ENCODE measurements at places on chromosomes 5 and 9.
A peak's percentile ranks its signal among the peaks of the same experiment; 100 is the strongest.

GRCh38 chr5:51047369-51047768, 335.9 kb upstream of the ISL1 start:
- no peak for DNase-seq

- peak; percentile 37 for DNase-seq
Observed at GRCh38 chr9:121474231-121474947, 25.3 kb downstream of the GGTA1 start.

DNA sequence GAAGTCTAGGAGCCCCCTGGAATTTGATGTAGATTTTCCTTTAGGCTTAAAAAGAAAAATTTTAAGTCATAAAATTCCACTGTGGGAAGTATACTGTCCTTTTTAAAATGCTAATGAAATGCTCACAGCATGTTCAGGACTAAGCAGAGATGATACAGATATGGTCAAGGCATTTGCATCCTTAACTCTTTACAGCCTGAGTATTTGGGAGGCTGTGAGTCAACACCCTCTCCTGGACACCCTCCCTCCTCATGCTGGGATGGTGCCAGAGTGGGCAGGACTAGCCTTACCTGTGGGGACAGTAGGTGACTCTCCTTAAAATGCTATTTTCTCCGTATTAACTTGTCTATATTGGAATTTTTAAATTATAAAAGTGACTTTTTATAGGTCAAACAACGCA, 197.4 kb upstream of the ELL2 start:
- no peak for DNase-seq

DNA sequence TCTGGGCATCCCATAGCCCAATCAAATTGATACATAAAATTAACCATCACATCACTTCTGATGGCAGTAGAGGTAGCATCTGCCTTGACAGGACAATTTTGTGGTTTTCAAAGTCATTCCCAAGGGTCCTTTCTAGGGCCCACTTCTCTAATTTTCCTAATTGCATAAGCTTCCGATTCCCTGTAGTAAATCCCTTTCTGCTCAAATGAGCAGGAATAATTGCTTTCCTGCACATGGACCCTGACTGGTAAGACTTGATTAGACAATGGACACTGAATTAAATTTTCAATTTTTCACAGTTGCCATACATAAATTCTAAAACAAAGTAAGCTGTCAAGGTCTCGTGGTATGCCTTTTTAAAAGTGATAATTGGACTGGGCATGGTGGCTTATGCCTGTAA, 22.0 kb upstream of the IL17B start:
- DNase-seq: no peak

DNA sequence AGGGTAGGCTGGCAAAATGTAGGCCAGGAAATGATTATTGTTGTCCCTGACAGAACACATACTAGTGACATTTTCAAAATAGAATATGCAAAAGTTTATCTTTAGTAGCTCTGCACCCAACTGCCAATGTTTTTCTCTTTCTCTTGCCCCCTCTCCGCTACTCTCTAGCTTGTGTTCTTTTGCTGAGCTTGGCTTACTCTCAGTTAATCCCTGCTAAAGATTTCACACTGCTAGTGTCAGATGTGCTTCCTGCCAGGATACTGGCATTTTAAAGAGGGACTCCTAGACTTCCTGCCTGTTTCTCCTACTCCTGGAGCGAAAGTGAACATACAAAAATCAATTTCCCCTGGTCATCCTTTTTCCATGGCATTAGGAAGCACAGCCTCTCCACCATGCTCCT, 260.5 kb downstream of the ARRDC3 start:
- no peak for DNase-seq

DNA sequence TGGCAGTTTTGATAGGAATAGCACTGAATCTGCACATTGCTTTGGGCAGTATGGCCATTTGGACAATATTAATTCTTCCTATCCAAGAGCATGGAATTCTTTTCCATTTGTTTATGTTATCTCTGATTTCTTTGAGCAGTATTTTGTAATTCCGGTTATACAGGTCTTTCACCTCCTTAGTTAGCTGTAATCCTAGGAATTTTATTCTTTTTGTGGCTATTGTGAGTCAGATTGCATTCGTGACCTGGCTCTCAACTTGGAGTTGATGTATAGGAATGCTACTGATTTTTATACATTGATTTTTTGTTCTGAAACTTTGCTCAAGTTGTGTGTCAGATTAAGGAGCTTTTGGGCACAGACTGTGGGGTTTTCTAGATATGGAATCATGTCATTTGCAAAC, 24.0 kb downstream of the TMEM161B start:
- DNase-seq: no peak

- DNase-seq: no peak
Observed at GRCh38 chr5:156942064-156942463, 21.0 kb downstream of the TIMD4 start.

DNA sequence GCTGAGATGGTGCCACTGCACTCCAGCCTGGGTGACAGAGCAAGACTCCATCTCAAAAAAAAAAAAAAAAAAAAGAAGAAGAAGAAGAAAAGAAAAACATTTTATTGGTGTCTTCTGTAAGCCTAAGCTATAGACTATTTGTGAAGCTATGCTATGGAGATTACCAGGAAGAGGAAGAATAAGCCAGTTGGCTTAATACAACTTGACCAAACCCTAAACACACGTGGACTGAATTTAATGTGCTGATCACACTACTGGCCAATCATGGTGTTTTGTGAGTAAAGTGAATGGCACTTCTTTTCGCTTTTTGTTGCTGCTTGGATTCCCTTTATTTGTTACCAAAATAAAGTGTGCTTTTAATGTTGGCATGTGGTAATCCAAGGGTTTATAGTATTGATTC, 49.9 kb downstream of the GGTA1 start:
- no peak for DNase-seq

DNA sequence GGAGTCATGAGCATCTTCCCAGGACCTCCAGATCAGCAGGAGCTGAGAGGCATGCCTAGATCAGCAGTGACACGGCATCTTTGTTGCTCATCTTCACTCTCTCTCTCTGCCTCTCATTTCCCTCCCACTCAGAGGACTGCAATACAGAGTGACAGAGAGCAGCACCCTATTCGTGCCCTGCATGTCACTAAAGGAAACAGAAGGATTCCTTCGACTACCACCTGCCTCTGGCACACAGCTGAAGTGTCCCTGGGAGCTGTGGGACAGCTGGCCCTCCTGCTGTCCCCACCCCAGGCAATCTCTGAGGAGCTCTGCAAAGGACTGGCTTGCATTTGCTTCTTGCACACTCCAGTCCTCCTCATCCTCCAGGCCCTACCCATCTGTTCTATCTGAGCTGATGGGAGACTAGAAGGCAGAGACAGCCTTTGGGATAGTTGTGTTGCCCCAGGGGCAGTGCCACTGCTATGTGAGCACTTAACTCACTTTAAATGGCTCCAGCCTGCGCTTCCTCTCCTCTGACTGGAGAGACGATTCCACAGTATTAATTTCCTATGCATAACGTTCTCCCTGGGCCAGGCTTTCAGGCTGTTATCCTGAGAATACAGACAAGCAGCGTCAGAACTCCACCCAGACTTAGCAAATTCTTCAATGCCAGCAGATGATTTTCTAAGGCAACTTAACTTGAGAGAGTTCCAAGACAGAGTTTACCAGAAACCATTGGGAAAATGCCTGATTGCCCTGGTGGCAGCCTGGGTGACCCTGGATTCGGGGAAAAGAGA, 167.6 kb upstream of the MAP1B start:
- no peak for DNase-seq

DNA sequence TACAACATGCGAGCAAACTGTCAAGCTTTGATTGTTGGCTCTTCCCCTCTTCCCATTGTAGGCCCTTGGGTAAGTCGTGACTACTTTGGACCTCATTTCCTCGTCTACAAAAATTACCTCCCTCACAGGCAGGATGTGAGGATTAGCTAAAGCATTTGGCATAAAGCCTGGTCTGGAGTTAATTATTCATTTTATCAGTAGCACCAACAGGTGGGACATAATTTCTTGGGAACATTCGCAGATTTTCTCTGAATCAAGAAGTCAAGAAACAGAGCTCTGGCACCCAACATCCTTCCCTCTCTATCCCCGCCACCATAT, 39.9 kb upstream of the SEMA6A start:
- no peak for DNase-seq

GRCh38 chr5:55877655-55878054, 26.5 kb downstream of the IL31RA start:
- DNase-seq: no peak

GRCh38 chr9:105639936-105640335, 22.3 kb upstream of the TAL2 start:
- no peak for DNase-seq

GRCh38 chr5:62305358-62305714, 670 bp upstream of the KIF2A start:
- no peak for DNase-seq

GRCh38 chr5:119398727-119399466, 43.1 kb downstream of the TNFAIP8 start:
- DNase-seq: no peak

DNA sequence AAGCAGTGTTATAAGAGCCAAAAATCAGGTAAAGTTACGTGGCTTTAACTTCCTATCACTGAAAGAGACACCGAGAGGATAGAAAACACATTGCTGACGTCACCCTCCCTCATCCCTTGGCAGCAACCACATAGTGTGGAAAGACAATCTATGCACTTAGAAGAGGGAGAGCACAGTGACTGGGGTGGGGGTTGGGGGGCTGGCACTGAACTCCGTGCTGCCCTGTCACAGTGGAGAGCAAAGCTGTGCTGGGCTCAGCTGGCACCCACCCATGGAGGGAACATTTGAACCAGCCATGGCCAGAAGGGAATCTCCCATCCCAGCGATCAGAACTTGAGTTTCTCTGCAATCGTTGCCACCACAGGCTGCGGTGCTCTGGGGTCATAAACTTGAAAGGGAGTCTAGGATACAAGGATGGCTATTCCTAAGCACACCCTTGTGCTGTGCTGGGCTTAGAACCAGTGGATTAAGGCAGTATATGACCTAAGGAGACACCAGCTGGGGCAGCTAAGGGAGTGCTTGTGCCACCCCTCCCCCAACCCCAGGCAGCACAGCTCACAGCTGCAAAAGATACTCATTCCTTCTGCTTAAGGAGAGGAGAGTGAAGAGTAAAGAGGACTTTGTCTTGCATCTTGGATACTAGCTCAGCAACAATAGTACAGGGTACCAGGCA, 73.4 kb downstream of the KIAA0825 start:
- no peak for DNase-seq

GRCh38 chr5:37921452-37921851, 81.6 kb upstream of the GDNF start:
- no peak for DNase-seq

- DNase-seq: no peak
Observed at GRCh38 chr5:78550891-78551290, 97.7 kb downstream of the LHFPL2 start.

DNA sequence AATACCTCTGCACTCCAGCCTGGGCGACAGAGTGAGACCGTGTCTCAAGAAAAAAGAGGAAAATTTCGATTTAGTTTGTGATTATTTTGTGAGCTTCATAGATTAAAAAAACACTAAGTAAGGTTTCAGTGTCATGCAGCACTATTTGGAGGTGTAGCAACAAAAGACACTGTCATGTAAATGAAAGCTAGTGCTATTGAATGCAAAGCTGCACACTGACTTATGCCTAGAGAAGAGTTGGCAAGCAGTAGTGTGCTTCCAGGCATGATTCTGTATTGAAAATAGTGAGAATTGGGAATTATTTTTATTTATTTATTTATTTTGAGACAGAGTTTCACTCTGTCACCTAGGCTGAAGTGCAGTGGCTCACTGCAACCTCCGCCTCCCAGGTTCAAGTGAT, 34.5 kb downstream of the DDX46 start:
- DNase-seq: no peak

DNA sequence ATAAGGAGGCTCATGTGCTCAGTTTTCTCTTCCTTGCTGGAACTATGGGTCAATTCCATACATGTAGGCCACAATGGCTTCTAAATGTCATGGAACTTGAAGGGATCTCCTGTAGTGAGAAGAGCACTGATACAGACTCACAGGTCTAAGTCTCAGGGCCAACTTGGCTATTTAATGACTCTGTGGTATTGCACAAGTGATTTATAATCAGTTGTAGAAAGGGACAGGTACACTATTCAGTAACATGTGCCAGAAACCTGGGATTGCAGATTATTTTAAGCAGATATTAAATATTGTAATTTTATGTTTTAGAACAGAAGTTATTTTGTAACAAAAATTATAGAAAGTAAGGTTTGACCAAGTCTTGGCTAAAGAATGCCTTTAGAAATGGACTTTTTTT, 241.5 kb upstream of the PIK3R1 start:
- no peak for DNase-seq

- no peak for DNase-seq
Observed at GRCh38 chr5:79151942-79152671, 40.5 kb downstream of the BHMT start.

- no peak for DNase-seq
Observed at GRCh38 chr5:179872828-179873575, 14.4 kb upstream of the MRNIP start.

DNA sequence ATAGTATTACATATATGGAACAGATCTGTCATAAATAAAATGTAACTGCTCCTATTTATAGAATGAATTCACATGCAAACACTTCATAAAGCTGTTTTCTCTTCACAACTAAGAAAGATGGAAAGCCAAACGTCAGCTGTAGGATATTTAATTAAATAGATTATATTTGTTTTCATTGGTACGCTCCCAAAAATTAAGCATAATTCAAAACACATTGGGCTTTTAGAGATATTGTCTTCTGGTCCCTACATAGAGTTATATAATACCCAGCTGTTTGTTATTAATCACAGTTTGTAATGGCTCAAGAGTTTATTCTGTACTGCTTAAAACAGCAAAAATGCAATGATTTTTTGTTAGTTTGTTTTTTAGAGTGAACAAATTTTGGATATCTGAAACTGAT, 61.2 kb downstream of the MRPS30 start:
- DNase-seq: no peak

GRCh38 chr5:7094626-7095025, 301.3 kb upstream of the ADCY2 start:
- DNase-seq: no peak

GRCh38 chr5:16528382-16529110, 62.9 kb upstream of the ZNF622 start:
- DNase-seq: no peak

DNA sequence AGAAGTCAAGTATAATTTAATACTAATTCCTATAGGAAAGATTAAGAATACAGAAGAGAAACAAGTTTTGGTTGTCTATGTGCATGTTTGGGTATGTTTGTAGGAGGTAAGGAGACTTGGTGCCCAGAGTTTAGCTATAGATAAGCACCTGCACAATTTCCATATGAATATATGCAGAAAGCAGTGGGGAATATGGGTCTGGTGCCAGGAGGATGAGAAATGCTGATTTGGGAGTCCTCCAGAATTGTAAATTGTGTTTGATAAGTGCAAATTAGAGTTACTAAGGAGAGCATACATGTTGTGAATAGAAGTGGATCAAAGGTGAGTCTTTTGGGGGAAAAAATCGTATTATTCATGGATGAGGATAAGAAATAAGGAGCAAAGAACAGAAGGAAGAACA, 653.1 kb downstream of the EFNA5 start:
- DNase-seq: no peak

- no peak for DNase-seq
Observed at GRCh38 chr5:176631383-176632200, 1.1 kb downstream of the EIF4E1B start.

GRCh38 chr5:116372931-116373597, 201.6 kb downstream of the SEMA6A start:
- no peak for DNase-seq
